Urinary bladder (tissue), 4 donors: ENCODE measurements at places on chromosomes 12 and 14.

- no peak for DNase-seq
Observed at GRCh38 chr12:108342985-108343384, 3.9 kb upstream of the CMKLR1 start.

DNA sequence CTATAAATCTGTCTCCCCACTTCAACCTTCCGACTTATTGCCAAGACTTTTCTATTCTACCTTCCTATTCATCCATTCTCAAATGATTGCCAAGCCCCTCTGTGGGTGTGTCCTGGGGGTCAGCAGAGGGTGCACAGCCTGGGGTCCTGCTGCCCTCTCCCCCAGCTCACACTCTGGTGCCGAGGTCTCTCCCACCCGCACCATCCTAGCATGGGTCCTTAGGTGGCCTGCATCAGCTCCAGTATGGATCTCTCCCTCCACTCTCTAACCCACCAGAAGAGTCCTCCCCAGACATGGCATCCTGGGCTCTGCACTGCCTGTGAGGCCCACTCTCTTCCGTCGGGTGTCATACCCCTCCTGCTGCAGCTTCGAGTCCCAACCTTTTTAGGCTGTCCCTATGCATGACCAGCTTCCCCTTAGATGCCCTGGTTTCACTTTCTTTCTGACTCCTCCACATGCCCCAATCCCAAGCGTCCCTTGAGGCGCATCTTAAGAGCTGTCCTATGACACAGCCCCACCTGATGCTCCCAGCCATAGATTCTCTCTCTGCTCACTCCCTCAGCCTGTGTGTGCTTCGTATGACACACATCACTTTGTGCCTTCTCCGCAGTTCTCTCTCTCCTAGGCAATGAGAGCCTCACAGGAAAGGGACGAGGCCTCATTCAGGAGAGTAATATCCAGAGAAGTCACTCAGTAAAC is 43.9 kb downstream of the GIT2 start:
- DNase-seq = no peak

DNA sequence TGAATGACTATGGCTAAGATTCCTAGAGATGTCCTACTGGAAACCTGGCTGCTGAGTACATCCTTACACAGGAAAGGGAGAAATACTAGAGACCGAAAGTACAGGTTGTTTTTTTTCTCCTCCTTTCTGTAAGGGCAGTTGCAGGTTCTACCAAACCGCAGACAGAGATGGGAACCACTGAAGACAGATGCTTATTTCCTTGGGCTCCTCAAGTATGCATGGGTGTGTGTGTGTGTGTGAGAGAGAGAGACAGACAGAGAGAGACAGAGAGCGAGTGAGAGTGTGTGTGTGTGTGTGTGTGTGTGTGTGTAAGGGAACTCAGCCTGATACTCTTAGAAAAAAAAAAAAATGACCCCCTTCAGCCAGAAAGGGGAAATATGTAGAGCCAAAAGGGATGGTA is 42.5 kb downstream of the MAP4K5 start:
- DNase-seq = no peak

GRCh38 chr12:12010277-12011039 is 60.3 kb upstream of the BCL2L14 start:
- DNase-seq = no peak

- DNase-seq = no peak
Observed at GRCh38 chr12:101850199-101850598, 19.4 kb upstream of the GNPTAB start.

DNA sequence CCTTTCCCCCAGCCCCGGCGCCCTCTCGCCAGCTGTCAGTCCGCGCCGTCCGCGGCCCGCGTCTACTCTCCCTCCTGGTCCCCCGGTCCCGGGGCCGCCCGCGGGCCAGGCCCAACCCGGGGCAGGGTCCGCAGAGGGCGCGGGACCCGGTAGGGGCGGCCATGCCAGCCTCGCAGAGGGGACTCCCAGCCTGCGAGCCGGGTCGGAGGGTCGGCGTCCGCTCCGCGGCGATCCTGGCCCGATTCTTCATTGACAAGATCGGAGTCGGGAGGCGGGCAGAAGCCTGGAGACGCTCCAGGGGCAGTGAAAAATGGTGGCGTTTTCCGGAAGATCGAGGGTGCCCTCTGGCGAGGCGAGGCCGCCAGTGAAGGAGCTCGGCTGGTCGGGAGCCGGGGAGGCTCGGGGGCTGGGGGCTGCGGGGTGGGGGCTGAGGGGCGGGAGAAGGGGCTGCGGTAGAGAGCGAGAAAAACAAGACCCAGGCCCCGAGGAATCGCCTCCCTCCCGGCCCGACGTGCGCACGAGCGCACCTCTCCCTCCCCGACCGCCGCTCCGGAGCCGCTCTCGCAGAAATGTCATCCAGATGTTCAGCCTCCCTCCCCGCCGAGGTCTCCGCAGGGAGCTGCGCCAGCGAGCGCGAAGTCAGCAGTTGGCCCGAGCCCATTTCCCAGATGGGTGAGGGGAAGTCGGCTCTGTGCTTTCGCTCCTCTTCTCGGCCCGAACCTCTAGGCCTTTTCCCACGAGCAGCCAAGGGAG is 647 bp upstream of the TGFB3 start:
- DNase-seq = no peak
